Osteoblast (primary cell): ENCODE measurements at places on chromosomes 16 and 17. TPM values are rescaled to one million over a fixed set of nuclear protein-coding genes. Genes with fewer than 3 reads are reported as not detected.

GCGR gene
- total RNA-seq, result under 0.01 TPM in 1 of 2 replicates, not detected in the other

RILP gene
- total RNA-seq, result 11.2 and 11.6 TPM in 2 replicates

MMP25 gene
- under 0.01 TPM in 1 of 2 replicates, not detected in the other for total RNA-seq

SLC52A1 gene
- total RNA-seq, result not detected in 2 replicates

KCNJ18 gene
- total RNA-seq, result not detected in 2 replicates

HIC1 gene
- 18.5 and 19.7 TPM in 2 replicates for total RNA-seq

HCRT gene
- total RNA-seq, result not detected in 2 replicates

ZG16 gene
- total RNA-seq, result not detected in 2 replicates

CSH1 gene
- total RNA-seq, result not detected in 2 replicates
